NCI-H2081 treated with DMSO at 0.1 percent for 48 hours (cell line): ENCODE measurements at places on chromosomes 6 and 20.

- no peak for DNase-seq
Measured at GRCh38 chr6:20325641-20326421, 75.8 kb upstream of the E2F3 start.

DNA sequence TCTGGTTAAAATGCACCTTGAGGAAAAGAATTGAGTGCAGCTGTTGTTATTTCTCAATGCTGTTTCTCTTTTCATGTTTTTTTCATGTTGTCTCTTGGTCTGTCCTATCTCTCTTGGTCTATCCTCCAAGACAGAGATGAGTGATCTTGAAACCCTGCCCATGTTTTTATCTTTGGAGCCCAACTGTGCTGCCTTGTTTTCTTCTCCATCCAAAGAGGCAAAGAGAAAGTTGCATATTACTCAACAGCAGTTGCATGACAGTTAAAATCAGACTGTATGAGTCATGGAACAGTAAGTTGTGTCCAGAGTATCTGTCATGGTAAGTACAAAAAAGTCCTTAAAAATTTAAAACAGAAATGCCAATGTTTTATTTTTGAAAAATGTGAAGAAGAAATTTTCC, 26.2 kb downstream of the BCAS1 start:
- DNase-seq: no peak

GRCh38 chr6:99165838-99166237, 183.6 kb downstream of the FAXC start:
- DNase-seq: no peak

DNA sequence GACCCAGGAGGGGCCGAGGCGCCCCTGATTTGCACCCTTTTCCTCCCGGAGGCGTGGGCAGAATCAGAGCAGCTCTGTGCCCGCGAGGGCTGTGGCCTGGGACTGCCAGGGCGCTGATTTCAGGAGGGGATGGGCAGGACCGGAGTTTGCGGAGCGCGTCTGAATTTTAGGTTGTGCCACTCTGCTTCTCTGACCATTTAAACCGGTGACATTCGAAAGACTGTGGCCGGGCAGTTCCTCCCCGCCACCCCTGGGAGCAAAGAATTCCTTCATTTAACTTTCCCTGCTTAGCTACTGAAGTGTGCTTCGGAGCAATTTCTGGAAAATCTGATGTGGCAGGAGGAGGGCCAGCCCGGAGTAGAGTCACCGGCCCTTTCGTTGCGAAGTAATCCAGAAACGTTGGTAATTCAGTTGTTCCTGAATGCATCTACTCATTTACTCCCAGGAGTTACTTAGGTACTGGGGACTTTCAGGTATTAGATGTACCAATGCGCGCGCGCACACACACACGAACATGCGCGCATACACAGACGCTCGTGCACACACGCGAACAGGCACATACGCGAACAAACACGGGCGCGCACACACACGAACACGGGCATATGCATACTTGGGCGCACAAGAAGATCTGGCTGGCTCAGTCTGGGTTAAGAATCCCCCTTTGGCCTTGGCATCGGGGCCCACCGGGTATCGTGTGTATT, 568 bp downstream of the CCDC170 start:
- no peak for DNase-seq

GRCh38 chr20:54680872-54681619, 205.7 kb downstream of the DOK5 start:
- no peak for DNase-seq

- DNase-seq: no peak
Measured at GRCh38 chr20:56043227-56043626, 37.9 kb upstream of the CBLN4 start.

DNA sequence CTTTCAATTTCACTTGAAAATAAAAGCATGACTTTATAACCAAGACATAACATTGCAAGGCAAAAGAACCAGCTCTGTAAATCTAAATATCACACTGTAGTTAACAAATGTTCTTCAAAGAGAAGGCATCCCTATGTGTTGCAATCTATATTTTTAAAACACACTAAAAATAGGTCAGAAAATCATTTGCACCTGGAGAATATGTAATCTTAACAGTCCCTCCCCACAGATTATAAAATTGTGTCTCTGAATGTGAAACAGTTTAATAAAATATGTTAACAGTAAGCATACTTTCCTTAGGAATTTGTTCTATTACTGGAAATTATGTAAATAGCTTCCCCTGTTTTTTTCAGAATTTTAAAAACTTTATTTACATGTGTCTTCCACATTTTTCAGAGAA, 351.9 kb downstream of the COL12A1 start:
- no peak for DNase-seq
